ENCODE measurements at places on chromosomes 7 and 10.

GRCh38 chr10:111439034-111439842 lies 362.4 kb downstream of the ADRA2A start:
- DNase-seq = no peak

- no peak for DNase-seq
Measured at GRCh38 chr7:69436946-69437345, 161.3 kb upstream of the AUTS2 start.

DNA sequence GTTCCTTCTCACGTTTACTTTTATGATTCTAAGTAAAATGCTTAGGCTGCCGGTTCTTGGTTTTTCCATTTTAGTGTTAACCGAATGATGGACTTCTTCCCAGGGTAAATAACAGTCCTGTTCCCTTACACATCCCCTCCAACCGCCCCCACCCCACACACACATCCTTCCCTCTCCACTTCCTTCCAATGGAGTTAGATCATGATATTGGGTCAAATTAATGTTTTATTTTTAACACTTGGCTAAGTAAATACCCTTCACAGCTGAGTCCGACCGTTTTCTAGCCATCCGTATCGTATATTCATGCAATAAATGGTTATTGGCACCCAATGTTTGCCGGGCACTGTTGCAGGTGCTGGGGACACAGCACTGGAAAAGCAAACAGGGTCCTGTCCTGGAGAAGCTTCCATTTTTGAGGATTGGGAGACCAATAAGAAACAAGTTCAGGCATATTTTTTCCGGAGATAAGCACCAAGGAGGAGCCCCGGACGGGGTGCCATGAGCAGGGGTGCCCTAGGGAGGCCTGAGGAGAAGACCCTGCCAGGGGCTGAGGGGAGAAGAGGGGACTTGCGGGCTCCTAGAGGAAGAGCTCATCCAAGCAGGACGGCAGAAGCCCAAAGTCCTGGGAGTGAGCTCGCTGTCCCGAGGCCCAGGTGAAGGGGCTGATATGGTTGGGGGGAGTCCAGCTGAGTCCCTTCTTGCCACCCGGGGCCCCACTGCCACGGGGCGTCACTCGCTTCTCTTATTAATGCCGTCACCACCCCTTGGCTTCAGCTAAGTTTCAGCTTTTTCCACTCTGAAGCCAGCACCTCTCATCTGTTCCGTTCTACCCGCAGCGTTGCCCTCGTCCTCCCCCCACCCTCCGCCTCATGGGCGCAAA lies 126.0 kb upstream of the RET start:
- DNase-seq = no peak

GRCh38 chr7:132300599-132301277 lies 275.5 kb downstream of the PLXNA4 start:
- no peak for DNase-seq

- no peak for DNase-seq
Measured at GRCh38 chr7:37694208-37695094, 10.9 kb downstream of the GPR141 start.

GRCh38 chr7:156962897-156963296 lies 13.4 kb downstream of the NOM1 start:
- DNase-seq = no peak

DNA sequence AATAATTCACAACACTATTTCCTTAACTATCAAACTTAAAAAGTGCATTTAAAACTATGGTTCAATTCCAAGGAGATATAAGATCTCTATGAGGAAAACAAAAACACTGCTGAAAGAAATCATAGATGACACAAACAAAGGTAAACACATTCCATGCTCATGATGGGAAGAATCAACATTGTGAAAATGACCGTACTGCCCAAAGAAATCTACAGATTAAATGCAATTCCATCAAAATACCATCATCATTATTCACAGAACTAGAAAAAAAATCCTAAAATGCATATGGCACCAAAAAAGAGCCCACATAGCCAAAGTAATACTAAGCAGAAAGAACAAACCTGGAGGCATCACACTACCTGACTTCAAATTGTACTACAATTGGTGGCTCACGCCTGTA lies 159.9 kb upstream of the EEPD1 start:
- no peak for DNase-seq

GRCh38 chr7:101488826-101489572 lies 126.3 kb downstream of the COL26A1 start:
- DNase-seq = peak; percentile 47

GRCh38 chr7:117008886-117009531 lies 55.7 kb downstream of the ST7 start:
- DNase-seq = no peak

- DNase-seq = no peak
Measured at GRCh38 chr7:50355817-50356178, 51.3 kb downstream of the IKZF1 start.

GRCh38 chr10:9613338-9614075 lies 1404.2 kb upstream of the CELF2 start:
- no peak for DNase-seq

DNA sequence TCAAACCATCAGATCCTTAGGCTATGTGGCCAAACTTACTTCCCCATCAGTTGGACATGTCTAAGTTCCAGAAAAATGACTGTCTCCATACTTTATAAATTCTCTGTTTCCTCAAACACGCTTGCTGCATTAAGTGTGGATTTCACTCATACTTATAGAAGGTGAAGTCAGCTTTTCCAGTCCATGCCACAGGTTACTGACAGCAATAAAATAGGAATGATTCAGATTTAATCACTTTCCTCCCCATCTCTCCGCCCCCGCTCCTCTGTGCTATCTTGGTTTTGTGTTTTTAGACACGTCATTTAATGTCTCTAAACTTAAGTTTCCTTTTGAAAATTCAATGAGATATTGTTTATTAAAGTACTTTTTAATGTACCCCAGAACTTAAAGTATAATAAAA lies 1098.0 kb upstream of the C7orf33 start:
- no peak for DNase-seq

GRCh38 chr7:159083001-159083697 lies 61.5 kb downstream of the VIPR2 start:
- DNase-seq = no peak

- DNase-seq = no peak
Measured at GRCh38 chr10:4088354-4089066, 303.5 kb upstream of the KLF6 start.

DNA sequence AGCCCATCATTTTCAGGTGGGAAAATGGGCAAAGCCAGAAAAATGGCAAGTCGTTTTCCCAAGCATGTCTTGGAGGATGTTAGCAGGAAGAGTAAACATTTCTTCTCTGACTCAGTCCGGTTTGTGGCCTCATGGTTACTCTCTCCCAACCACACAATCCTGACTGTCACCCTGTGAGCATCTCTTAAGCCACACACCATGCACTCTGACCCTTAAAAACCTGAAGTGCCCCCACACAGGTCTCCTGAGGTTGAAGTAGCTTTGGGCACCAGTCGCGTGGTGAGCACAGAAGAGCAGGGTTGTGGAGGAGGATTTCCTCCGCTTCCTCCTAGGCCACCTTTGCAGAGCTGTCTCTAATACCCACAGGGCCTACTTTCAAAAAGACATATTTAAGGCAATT lies 387.3 kb upstream of the NPVF start:
- no peak for DNase-seq

DNA sequence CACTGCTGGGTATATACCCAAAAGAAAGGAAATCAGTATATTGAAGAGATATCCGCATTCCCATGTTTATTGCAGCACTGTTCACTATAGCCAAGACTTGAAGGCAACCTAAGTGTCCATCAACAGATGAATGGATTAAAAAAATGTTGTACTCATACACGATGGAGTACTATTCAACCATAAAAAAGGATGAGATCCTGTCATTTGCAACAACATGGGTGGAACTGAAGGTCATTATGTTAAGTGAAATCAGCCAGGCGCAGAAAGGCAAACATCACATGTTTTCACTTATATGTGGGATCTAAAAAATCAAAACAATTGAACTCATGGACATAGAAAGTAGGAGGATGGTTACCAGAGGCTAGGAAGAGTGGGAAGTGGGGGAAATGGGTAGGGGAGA lies 19.3 kb downstream of the NRCAM start:
- DNase-seq = no peak

DNA sequence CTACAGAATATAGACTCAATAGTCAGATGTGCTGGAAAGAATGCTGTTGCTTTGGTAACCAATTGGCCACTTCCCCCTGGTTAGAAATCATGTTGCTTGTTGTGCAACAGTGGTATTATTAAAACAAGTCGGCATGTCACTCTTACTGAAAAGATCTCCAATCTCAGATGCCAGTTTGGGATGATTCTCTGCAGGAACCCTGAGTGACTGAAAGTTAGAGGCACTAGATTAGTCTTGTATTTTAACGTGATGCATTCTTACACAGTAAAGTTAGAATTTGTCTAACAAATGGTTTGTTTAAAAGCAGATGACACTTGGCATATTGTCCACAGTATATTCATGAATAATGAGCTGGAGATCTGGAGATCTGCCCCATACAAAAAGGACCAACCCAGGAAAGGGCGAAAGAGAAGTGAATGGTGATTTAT lies 287.6 kb downstream of the TWIST1 start:
- peak; percentile 16 for DNase-seq

GRCh38 chr7:3159445-3159844 lies 115.8 kb upstream of the CARD11 start:
- DNase-seq = no peak

- DNase-seq = no peak
Measured at GRCh38 chr10:86961481-86962091, 3.2 kb downstream of the SNCG start.

GRCh38 chr7:3861941-3862340 lies 560.9 kb downstream of the SDK1 start:
- DNase-seq = peak; percentile 66

DNA sequence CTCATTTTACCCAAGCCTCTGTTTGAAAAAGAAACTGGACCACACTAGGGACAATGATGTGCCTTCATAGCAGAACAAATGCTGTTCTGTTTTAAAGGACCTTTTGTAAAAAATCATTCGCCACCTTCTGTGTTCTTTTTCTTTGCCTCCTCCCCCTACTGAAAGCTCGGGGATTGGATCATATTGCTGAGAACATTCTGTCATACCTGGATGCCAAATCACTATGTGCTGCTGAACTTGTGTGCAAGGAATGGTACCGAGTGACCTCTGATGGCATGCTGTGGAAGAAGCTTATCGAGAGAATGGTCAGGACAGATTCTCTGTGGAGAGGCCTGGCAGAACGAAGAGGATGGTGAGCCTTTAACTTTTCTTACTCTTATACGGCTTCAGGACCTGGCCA lies 62.2 kb downstream of the POLL start:
- no peak for DNase-seq

DNA sequence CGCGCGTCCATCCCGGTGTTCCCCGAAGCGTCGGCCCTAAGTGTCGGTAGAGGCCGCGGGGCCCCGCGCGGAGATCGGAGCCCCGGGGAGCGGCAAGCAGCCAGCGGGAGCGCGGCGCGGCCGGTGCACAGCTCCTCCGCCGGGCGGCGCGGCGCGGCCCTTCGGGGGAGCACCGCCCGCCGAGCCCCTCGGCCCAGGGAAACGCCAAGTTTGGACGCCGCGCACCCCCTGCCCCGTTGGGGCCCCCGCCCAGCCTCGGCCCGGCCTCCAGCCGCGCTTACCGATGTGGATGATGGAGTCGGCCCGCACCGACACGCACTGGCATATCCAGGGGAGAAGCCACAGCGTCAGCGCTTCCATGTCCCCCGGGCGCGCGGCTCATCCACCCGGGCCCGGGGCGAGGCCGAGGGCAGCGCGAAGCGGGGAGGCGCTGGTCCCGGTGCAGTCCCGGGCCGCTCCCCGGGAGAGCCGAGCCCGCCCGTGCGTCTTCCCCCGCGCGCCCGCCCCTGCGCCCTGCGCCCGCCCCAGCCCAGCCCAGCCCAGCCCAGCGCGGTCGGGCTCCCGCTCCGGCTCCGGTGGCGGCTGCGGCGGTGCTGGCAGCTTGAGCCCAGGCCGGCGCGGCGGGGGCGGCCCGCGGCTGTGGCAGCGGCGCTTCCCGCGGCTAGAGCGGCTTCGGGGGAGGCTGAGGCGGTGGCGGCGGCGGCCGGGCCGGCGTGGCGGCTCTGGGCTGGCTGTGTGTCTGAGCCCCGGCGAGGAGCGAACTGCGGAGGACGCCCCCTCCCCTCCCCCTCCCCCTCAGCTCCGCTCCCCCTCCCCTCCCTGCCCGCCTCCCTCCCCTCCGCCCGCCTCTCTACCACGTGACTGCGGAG lies at the start of gene GRID1:
TSS of gene GRID1 (minus strand) at position 763 of the 869 bp plus-strand sequence.
- peak; percentile 71 for DNase-seq

DNA sequence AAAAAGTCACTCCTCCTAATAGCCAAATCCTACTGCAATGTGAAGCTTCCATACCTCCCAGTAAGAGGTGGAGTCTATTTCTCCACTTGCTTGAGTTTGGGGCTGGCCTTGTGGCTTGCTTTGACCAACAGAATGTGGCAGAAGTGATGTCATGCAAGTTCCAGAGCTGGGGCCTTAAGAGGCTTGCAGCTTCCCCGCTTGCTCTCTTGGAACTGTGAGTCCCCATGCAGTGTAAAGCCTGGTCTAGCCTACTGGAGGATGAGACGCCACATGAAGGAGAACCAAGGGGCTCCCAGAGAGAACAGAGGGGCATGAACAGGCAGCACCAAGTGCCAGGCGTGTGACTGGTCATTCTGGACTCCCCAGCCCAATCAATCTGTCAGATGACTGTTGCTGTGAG lies 58.6 kb upstream of the OPALIN start:
- no peak for DNase-seq

DNA sequence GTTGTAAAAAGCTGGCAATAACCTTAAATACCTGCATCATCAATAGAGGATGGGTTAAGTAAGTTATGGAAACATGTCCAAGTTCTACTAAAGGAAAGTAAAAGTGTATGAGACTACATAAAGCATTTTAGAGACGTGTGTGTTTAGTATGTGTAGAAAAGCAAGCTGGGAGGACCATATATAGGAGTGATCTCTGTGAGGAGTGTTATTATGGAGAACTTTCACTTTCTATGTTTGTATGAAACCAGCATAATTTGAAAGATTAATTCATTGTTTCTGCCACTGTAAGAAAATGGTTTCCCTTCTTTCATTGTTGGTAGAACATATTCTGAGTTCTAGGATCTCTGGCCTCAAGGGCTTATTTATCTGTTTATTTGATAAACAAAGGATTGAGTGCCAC lies 19.2 kb upstream of the PDLIM1 start:
- DNase-seq = no peak

DNA sequence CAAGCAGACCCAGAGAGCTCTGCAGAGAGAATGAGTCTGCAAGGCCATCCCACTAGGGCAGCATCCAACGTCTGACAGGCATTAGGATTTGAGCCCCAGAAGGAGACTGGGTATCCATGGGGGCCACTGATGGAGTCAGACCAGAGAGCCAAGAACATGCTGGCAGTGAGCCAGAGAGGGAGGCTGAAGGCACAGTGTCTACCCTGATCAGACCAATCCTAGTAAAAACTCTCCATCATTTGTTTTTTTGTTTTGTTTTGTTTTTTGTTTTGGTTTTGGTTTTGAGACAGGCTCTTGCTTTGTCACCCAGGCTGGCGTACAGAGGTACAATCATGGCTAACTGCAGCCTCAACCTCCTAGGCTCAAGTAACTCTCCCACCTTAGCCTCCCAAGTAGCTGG lies 133.1 kb upstream of the LYZL2 start:
- DNase-seq = no peak

GRCh38 chr7:44338600-44338999 lies 13.2 kb upstream of the CAMK2B start:
- DNase-seq = no peak

- no peak for DNase-seq
Measured at GRCh38 chr10:15672469-15672868, 47.3 kb downstream of the ITGA8 start.

Data from eye (tissue), 1 donor.